ENCODE measurements at places on chromosomes 16 and 17. TPM values are rescaled to one million over a fixed set of nuclear protein-coding genes. Genes with fewer than 3 reads are reported as not detected.
A peak's percentile ranks its signal among the peaks of the same experiment; 100 is the strongest.

Gene ABI3
- 7.1 TPM for total RNA-seq

Gene TMEM88
- 2.1 TPM for total RNA-seq

DNA sequence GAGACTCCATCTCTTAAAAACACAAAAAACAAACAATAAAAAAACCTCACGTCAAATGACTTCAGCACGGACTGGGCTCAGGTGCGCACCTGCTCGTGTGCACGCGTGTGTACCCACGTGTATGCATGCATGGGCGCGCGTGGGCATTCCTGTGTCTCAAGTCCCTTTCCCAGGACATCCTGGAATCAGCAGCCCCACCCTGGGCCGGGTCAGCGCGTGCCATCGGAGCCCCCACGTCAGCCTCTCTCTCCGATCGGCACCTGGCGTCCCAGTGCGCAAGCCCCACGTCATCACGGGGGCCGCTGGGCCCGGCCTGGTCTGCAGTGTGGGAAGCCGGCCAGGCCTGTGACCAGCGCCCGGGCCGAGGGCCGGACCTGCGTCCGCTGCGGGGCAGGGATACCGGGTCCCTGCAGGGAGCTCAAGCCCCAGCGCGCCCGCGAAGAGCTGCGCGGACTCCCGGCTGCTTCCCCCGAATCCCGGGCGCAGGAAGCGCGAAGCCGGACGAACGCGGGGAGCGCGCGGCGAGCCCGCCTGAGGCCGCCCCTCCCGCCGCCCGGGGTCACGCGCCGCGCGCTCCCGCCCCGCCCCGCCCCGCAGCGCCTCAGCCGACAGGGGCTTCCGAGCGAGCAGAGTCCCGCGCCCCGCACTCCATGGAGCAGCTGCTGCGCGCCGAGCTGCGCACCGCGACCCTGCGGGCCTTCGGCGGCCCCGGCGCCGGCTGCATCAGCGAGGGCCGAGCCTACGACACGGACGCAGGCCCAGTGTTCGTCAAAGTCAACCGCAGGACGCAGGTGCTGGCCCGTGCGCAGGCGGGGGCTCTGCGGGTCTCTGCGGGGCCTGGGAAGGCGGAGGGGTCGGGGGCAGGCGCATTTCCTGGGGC lies at the start of gene FN3K:
Gene FN3K, plus strand, starts transcription at position 629 of the 880 bp plus-strand sequence. Its CDS starts 22 bp downstream, at position 651.
- no peaks in the 10 kb centered on the region for H3K4me1 ChIP-seq
- no peaks in the 10 kb centered on the region for H3K27me3 ChIP-seq
- peak within 1 kb of the TSS; percentile 51 for H3K4me3 ChIP-seq
- H3K27ac ChIP-seq = peak within 1 kb of the TSS; percentile 48

GRCh38 chr17:56815711-56816110 lies 18.0 kb downstream of the C17orf67 start:
- no peak overlapping the region for H3K4me3 ChIP-seq
- no peaks in the 10 kb centered on the region for H3K36me3 ChIP-seq
- peaks cover 7% of the 10 kb centered on the region for H3K4me1 ChIP-seq

- no peaks in the 10 kb centered on the region for H3K4me1 ChIP-seq
- no peaks in the 10 kb centered on the region for H3K27me3 ChIP-seq
- peak; percentile 9 for DNase-seq
- H3K27ac ChIP-seq = no peak overlapping the region
- H3K4me3 ChIP-seq = no peak overlapping the region
- H3K36me3 ChIP-seq = peaks cover 14% of the 10 kb centered on the region
These were observed 49.2 kb downstream of the PDPK1 start for GRCh38 chr16:2586901-2587480.
